ENCODE measurements at places on chromosomes 2 and 18.
A peak's percentile ranks its signal among the peaks of the same experiment; 100 is the strongest.

DNA sequence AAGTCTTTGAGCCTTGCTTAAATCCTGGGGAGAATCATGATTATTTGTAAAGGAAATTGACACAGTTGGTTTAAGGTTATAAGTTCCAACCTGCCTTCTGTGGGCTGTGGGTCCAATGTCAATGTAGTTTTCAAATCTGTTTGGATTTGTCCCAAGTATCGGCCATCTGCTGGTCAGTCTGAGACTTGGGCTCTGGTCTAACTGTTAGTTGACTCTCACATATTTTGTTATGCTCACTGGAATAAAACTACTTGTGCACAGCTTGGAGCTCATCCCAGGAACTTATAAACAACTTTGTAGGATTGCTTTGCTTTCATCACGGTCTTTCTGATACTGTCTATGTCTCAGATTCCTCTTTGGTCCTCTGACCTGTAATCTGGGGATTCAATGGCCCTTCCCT lies 1026.2 kb upstream of the ZEB2 start:
- no peak for DNase-seq

- DNase-seq: no peak
These were observed 590.9 kb downstream of the IRS1 start for GRCh38 chr2:226208726-226209125.

DNA sequence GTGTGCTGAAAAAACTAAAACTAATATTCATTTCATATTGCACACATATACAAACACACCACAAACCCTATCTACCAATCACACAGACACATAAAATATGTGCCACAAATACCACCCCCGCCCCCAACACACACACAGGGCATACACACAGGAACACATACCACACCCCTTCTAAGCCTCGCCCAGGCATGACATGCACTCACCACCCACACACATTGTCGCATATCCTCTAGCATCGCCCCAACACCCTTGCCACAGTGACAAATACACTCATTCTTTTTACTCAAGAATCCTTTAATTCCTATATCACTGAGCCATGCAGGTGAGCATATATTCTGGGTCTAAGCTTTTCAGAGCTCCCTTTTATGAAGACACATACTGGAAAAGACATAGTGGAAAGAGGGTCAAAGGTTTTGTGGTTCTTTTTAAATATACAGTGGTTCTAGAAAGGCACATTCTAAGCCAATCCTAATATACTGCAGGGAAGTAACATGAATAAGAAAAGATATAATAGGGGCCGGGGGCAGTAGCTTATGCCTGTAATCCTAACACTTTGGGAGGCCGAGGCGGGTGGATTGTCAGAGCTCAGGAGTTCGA lies 24.5 kb upstream of the LCLAT1 start:
- DNase-seq: peak; percentile 31

GRCh38 chr18:56986829-56987228 lies 160.1 kb upstream of the BOD1L2 start:
- DNase-seq: no peak

DNA sequence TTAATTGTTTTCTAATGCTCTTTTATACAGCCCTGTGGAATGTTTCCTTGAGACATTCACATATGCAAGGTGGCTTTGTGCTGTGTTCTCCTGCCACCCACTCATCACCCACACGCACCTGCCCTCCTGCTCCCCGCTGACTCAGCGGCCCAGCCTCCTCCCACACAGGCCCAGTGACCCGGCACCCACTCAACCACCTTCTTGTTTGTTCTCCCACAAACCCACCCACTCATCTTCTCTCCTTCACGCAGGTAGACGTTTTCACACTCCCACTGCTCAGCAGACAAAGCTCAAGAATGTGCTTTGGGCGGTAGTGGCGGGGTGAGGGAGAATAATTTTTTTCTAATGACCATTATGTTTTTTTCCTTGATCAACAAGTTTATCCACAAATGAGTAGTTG lies 28.6 kb upstream of the NEMP2 start:
- DNase-seq: no peak

DNA sequence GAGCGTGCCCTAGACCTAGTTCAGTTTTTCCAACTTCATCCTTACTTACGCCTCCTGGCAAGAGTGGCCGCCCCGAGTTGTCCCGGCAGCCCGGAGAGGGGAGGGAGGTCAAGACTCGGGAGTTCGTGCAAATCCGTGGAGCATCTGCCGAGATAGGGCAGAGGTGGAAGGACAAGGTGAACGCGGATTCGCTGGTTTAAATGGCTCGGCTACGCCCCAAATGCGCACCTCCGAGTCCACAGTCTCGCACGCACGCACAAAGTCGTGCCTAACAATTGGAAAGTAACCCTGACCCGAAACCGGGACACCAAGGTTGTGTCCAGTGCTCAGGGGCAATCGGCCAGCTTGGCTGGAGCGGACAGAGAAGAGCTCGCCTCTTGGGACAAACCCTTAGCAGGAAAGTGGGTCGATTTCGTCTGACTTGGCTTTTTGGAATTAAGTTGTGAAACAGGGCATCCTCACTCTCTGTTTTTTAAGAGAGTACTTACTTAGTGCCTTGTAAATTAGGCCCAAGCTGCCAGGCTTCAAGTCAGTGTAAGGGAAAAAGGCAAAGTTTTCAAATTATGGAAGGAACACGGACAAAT lies 726 bp upstream of the SS18 start:
- no peak for DNase-seq

- DNase-seq: no peak
These were observed 249.0 kb downstream of the TRIB2 start for GRCh38 chr2:12965540-12966269.

GRCh38 chr2:238077292-238077691 lies 16.5 kb downstream of the SCLY start:
- DNase-seq: no peak

DNA sequence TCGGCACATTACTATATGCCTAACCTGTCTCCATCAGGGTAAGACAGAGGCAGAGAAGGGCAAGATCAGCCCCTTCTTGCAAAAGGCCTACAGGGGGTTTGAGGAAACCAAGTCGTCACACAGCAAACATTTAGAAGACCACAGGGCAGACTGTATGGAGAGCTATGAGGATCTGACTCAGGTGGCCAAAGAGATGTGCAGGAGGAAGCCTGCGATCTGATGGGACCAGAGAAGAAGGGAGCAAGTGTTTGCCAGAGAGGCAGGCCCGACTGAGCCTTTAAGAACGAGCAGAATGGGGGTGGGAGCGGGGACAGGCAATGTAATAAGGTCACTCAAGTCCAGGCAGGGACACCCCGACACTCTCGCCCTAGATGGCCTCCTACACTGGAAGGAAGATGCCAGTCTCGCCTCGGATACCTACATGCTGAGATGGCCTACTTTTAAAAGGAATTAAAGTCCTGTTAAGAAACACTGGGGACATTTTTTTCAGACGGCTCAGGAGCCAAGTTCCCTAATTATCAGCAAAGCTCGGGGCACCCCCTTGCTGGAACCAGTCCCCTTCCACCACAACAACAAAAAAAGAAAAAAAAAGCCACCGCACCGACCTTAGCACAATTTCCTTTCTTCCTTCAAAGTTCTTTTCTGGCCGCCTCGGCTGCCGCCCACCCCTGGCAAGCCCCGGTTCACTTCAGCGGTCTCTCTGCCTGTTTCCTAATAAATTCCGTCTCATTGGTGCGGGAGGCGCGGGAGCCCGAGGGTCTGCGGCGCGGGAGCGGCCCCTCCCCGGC lies 1.5 kb downstream of the SFXN5 start:
- DNase-seq: no peak

- no peak for DNase-seq
These were observed 58.4 kb downstream of the SPIRE1 start for GRCh38 chr18:12599543-12599942.

DNA sequence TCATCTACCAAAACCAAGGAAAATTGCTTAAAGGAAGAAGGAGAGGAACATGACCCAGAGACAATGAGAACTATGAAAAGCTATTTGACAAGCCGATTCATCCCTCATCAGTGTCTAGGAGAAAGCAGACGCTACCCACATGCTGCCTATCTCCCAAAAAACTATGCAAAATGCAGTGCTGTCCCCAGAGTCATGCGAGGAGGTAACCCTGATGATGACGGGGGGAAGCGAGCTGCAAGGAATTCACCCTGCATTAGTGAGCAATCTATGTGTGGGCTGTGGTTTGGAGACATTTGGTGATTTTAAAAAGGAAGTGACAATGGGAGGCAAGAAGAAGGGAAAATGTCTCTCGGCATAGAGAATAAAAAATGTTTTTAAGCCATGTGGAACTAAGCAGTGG lies 472.7 kb downstream of the CMPK2 start:
- no peak for DNase-seq

DNA sequence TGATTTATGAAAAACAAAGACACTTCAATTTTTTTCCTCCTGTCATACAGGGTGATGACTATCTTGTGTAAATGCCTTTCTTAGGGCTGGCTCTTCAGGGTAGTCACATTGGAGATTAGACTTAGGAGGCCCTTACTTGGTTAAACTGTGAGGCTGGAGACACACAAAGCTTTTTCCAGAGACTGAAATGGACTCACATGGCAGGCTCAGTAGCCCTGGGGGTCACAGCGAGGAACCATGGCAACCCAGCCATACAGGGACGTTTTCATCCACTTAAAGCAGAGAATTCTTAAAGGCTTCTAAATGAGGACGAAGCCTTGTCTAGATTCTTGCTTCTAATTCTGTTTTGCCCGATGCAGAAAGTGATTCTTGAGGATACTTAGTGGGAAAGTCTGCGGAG lies 57.3 kb upstream of the ZDBF2 start:
- no peak for DNase-seq

DNA sequence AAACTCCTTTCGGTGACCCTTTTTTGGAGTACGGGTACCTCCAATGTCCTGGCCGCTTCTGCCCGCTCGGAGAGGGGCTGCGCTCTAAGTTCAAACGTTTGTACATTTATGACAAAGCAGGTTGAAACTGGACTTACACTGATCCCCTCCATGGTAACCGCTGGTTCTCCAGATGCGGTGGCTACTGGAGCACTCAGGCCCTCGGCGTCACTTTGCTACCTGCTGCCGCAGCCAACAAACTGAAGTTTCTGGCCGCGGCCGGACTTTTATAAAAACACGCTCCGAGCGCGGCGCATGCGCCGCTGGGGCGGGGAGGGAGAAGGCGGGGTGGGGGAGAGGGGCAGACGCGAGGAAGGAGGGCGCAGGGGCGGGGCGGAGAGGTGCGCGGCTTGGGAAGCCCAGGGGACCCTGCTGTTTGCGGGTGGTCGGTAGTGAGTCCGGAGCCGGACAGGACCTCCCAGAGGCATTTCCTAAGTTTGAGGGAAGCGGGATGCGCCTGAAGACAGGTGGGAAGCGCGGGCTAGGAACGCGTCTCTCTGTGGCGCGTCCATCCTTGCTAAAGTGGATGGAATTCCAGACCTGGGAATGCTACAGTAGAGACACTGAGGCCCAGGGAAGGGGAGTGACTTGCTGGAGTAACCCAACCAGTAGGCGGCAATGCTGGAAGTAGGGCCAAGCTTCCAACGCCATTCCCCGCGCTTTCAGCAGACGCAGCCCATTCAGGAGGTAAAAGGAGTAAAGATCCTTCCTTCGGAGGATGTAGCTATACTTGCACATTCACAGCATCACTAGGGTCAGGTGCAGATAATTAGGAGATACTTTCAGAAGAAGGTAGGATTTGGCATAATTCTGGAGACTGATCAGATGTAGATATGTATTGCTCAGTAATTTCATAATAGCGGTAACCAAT lies at the start of gene CXCR4:
CXCR4 (minus strand) TSS at position 241 of the 910 bp plus-strand sequence; CDS start at position 152, 89 bp downstream.
- DNase-seq: peak; percentile 81

GRCh38 chr2:144514616-144515091 lies 5.3 kb downstream of the ZEB2 start:
- no peak for DNase-seq

DNA sequence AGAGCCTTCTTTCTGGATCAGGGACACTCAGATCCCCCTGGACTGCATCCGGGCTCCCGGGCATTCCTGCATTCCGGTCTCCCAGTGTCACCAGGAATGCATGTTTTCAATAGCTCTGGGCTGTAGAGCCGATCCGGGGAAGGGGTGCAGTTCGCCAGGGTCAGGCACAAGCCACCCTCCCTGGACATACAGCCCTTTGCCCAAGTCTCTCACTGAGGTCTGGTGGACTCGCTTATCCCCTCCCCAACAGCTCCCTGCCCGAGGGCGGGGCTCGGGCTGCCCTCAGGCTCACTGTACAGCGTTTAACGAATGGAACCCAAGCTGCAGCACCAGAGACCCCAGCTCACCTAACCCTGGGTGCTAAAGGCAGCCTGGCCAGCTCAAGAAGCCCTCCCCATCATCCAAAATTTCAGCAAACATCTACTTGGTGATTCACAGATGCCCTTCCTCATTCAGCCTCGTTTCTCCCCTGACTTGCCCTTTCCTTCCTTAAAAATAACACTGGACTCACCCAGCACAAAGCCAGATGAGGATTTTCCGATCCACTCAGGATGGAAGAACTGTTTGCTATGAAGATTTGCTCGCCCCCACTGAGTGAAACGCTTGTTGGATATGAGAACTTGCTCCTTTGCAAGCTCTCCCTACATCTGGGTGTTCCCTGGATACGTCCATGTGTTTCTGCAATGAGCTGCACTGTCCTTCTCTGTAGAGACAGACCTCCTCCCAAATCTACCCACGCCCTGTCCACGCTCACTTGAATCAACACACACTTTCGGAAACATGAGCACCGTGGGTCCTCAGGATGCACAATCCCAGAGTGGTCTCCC lies 58.1 kb downstream of the PXDN start:
- no peak for DNase-seq

DNA sequence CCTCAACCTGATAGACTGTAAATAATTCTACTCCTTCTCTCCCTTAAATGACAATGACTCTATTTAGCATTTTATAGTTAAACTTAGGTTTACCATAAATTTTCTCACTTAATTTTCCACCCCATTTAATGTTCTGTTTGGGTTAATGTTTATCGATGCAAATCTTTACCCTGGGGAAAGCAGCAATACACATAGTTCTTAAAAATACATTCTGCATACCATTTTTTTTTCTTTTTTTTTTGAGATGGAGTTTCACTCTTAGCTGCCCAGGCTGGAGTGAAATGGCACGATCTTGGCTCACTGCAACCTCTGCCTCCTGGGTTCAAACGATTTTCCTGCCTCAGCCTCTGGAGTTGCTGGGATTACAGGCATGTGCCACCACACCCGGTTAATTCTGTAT lies 14.0 kb downstream of the STAM2 start:
- no peak for DNase-seq
